ENCODE measurements at places on chromosomes 3 and 15.

- no peak for DNase-seq
These were observed 2.7 kb upstream of the BAHD1 start for GRCh38 chr15:40437752-40438687.

DNA sequence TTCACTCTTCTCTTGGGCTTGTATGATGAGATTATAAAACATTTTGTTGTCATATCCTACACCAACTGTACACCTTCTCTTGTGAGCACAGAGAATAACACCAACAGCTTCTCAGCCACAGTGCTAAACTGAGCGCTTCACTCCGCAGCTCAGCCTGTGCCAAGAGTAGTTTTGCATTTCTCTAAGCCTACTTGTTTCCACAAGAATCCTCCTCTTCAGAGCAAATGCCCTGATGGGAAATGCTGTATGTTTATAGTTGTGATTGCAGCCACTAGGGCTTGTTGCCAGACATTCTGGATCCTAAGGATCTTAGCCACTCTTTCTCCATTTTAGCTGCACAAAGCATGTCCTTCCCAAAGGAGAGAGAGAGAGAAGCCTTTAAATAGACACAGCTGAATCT, 138.8 kb upstream of the PLXND1 start:
- DNase-seq: no peak

- no peak for DNase-seq
These were observed 6.9 kb downstream of the C15orf62 start for GRCh38 chr15:40776537-40777141.

- DNase-seq: no peak
These were observed 43.6 kb downstream of the RASA2 start for GRCh38 chr3:141530415-141530768.

GRCh38 chr3:132554437-132554836, 42.6 kb upstream of the ACKR4 start:
- no peak for DNase-seq

- no peak for DNase-seq
These were observed 198.3 kb downstream of the OPA1 start for GRCh38 chr3:193791041-193792032.

Measured in stimulated activated CD4-positive, alpha-beta T cell treated with anti-CD3 and anti-CD28 coated beads, Interleukin-12 subunit alpha, Interleukin-12 subunit beta, amount 100 ng/mL, for 48 hours (primary cell).